ENCODE measurements at places on chromosomes 13 and 19.

GRCh38 chr13:100338275-100338674 lies 249.4 kb downstream of the PCCA start:
- no peak for DNase-seq

DNA sequence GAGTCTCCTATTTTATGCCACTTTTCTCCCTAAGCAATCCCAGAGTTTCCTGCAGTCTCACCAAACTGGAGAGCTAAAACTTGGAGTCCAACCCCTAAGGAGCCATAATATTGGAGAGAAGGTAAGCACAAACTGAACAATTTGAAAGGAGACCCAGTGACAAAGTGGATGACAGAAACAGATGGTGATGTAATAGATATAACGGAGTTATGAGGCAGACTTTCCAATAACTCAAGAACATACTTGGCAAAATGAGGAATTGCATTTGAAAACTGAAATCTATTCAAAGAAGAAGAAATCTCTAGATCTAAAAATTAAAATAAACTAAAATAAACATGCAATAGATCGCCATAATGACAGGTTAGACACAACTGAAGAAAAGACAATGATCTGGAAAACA lies 200.9 kb upstream of the MIR17HG start:
- DNase-seq, result no peak

DNA sequence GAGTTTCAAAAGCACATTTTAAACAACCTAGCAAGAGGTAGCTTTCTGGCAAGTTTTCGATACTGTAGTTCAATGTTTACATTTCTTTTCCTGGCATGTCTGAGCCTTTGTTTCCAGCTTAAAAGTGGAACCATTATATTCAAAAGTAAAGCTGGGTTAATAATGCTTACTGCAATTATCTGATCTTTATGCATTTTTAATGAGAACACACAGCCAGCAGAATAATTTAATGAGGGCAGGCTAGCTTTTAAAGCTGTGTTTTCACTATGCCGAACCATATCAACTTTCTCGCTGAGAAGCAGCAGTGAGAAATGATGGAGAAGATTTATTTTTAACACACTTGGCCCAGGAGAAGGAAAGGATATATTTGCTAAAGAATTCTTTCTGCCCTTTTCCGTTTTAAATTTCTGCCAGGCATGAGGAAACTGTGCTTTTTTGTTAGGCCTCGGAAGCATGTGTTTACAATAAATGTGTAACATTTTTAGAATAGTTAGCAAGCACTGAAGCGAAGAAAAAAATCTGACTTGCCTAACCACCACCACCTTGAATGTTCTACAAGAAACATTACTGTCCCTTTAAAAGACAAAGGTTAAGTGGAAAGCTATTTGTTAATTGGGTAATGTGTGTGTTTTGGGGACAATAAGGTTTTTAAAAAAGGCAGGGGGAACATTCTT lies 1.0 kb downstream of the MBNL2 start:
- DNase-seq, result no peak

DNA sequence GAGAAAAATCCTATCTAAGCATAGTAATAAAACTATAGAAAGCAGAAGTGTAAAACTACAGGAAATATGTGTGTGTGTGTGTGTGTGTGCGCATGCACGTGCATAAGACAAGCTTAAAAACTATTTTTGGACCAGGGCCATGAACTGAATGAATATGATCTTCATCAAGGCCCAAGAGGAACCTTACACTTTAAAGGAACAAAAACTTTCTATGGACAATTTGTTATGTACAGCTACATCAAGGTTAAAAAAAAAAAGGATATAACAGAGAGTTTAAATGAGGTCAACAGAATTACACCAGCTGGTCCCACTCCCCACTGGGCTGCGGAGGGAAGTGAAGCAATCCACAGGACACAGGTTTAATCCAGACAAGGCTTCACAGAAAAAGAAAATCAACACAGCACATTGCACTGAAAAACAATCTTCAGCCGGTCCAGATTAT lies 151.1 kb downstream of the LHFPL6 start:
- no peak for DNase-seq

DNA sequence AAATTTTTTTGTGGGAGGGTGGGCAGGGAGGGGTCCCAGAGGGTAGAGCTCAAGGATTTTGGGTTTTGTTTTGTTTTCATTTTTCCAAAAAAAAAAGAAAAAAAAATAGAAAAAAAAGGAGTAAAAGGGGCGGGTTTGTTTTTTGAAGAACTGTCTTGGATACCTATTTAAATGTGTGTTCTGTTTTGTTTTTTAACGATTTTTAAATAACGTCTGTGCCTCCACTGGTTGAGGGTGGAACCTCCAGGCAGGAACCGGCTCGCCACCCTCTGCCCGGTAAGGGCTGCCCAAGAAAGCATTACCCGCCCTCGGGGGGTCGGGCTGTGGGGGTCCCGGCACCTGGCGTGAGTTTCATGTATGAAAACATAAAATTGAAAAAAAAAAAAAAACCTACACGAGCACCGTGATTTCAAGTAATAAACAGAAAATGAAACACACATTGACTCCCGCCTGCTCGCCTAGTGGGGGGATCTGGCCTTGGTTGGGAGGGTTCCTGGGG lies 10.4 kb downstream of the MIDN start:
- DNase-seq, result no peak

DNA sequence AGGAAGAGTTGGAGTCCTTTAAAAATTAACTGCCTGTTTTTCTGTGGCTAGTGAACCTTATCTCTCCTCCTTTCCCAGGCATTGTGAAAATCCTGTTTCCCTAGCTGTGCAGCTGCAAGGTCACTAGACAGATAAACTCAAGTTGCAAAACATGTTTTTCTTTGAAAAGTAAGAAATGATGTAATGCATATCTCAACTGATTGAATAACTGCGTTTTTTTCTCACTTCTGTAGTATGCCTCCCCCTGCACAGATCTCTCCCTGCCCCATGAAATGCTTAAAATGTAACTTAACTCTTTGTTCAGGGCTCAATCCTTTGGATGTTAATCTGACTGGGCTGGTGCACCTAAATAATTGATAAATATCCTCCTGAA lies 27.7 kb upstream of the CYSLTR2 start:
- DNase-seq, result no peak

GRCh38 chr19:32677657-32678056 lies 2.0 kb downstream of the RGS9BP start:
- no peak for DNase-seq

DNA sequence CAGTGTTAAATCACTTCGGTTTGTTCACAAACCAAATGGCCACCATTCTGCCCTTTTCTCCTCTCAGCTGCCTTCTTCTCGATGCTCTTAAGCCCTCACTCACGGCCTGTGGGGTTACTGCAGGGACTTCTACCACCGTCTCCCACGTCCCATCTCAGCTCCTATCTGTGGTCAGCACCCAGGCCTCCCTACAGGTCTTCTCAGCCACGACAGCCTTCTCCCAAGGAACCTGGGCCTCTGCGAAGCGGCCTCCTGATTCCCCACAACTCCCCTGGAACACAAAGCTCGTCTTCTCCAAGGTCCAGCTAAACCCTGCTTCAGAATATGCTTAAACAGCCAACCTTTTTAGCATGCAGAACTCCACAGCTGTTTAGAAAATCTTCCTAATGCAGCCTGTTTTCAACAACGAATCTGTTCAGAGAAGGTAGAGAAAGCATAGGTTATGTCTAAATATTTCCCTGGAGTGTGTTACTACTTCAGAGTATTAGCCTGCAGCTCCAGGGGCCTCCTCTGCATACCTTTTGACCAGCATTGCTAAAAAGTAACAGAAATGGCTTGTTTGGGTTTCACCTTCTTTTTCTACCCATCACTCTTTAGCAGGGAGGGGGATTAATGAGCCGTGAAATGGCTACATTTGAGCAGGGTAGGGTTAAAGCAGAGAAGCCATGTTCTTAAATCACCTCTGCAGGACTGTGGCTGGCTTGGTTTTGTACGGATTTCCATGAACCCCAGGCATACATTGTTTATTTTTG lies 104.0 kb downstream of the COL4A2 start:
- no peak for DNase-seq

DNA sequence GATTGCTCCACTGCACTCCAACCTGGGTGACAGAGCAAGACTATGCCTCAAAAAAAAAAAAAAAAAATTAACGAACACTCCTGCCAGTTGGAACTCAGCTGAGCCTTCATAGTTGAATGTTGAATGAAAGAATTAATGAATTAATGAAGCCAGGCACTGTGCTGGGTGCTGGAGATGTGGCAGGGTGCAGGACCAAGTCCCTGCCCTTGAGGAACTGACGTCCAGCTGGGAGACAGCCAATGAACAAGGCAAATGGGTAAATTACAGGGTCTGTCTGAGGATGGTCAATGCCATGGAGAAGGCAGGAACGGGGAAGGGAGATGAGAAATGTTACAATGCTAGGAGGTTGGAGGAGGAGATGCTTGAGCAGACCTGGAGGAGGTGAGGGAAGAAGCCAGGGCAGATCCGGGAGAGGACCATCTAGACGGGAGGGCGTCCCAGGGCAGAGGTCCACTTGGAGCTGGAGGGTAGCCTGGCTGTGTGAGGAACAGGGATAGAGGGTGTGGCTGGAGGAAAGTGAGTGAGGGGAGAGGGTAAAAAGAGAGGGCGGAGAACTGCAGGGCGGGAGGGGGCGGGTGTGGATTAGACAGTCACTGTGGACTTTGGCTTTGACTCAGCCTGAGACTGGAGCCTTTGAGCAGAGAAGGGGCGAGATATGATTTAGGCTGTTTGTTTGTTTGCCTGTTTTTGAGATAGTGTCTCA lies 16.8 kb upstream of the IGSF23 start:
- DNase-seq, result no peak

- no peak for DNase-seq
Observed at GRCh38 chr13:113083402-113084061, 22.1 kb upstream of the F7 start.

DNA sequence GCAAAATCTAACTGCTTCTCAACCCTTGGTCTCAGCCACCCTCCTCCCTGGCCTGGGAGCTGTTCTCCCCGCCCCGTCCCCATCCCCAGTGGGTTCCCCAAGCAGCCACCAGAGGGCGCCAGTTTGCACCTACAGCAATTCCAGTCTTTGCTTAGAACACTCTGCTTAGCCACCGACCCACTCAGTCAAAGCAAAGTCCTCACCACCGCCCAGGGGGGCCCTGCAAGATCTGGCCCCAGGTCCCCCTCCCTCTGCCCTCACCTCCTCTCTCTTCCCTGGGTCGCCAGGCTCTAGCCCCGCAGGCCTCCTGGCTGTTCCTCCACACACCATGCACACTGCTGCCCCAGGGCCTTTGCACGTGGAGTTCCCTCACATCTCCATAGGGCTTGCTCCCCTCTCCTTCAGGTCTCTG lies 12.4 kb downstream of the TMEM143 start:
- peak; percentile 55 for DNase-seq

- no peak for DNase-seq
Observed at GRCh38 chr19:12996406-12997094, 1.3 kb downstream of the NFIX start.

- no peak for DNase-seq
Observed at GRCh38 chr13:44169018-44169911, 204.4 kb upstream of the SERP2 start.

DNA sequence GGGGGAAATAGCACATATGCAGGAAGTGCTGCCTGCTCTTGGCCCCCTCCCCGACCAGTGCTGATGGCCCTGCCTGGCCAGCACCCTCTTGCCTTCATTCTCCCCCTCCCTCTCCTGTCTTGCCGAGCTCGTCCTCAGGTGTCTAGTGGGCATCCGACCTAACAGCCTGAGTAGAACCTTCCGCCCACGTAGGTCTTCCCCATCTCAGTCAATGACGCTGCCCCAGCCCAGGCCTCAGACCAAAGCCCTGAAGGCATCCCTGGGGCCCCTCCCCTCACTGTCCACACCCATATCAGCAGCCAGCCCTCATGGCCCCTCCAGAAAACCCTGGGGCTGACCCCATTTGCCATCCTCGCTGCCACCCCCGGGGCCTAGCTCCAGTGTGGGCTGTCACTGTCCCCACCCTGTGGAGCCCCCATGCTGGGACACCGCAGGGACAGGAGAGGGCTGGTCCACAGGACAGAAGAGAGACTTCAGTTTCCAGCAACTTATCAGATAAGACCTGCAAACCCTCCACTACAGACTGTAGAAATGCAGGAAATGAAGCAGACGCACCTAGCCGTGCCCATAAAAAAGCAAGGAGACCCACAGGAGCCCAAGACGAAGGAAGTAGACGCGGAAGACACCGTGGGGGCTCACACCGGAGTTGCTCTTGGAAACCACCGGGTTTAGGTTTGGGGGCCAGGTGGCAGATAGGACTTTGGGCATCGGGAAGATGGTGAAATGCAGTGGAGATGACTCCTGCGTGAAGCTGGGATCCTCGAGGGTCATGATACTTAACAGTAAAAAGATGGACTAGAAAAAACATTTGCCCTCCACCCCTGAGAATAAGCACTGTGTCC lies 38.3 kb downstream of the AP1M1 start:
- DNase-seq, result no peak

DNA sequence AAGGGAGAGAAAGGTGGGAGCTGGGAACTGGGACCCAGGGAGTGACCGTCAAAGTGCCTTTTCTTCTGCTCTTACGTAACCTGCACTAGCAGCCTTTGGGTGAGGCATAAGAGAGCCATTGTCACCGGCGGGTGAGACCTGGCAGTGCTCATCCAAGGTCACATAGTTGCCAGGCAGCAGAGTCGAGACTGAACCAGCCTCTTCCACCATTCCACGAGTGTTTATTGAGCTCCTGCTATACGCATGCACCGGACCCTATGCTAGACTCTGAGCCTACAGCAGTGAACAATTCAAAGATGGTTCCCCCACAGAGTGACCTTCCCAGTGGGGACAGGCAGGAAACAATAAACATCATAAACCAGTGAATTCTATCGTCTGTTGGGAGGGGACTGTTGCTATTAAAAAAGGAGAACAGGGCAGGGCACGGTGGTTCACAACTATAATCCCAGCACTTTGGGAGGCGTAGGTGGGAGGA lies 18.6 kb upstream of the STRN4 start:
- no peak for DNase-seq

GRCh38 chr19:821825-822503 lies at the start of gene PLPPR3:
TSS of gene PLPPR3 (minus strand) at chr19:821955. CDS start at chr19:821559, 396 bp downstream.
- DNase-seq, result no peak

DNA sequence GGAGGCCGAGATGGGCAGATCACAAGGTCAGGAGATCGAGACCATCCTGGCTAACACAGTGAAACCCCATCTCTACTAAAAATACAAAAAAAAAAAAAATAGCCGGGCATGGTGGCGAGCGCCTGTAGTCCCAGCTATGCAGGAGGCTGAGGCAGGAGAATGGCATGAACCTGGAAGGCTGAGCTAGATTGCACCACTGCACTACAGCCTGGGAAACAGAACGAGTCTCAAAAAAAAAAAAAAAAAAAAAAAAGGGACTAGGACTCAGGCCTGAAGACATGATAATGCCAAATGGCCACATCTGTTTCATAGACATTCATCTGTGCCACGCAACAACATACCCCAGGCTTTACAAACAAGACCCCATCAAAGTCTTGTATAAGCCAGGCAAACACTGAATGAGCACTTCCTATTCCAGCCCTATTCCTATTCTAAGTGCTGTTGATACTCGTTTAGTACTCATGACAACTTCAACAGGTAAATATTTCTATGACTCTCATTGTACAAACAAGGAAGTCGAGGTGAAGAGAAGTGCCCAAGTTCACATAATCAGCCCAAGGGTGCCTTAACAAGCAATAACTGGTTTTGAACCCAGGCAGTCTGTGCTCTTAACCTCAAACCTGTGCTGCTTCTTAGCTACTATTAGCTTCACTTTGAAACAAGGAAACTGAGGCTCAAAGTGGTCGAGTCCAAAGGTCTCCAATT lies 1.7 kb downstream of the B9D2 start:
- DNase-seq, result no peak
